ENCODE measurements at places on chromosomes 12 and 14. TPM values are rescaled to one million over a fixed set of nuclear protein-coding genes. Genes with fewer than 3 reads are reported as not detected.

- no peak overlapping the region for H3K4me3 ChIP-seq
- DNase-seq: no peak
- H3K27ac ChIP-seq: no peak overlapping the region
- H3K27me3 ChIP-seq: no peaks in the 10 kb centered on the region
- no peaks in the 10 kb centered on the region for H3K36me3 ChIP-seq
Observed at GRCh38 chr12:85206543-85206942, 73.5 kb upstream of the ALX1 start.

- no peaks in the 10 kb centered on the region for H3K27me3 ChIP-seq
- no peak overlapping the region for H3K27ac ChIP-seq
- no peaks in the 10 kb centered on the region for H3K36me3 ChIP-seq
Observed at GRCh38 chr12:67437011-67437410, 167.9 kb downstream of the CAND1 start.

DNA sequence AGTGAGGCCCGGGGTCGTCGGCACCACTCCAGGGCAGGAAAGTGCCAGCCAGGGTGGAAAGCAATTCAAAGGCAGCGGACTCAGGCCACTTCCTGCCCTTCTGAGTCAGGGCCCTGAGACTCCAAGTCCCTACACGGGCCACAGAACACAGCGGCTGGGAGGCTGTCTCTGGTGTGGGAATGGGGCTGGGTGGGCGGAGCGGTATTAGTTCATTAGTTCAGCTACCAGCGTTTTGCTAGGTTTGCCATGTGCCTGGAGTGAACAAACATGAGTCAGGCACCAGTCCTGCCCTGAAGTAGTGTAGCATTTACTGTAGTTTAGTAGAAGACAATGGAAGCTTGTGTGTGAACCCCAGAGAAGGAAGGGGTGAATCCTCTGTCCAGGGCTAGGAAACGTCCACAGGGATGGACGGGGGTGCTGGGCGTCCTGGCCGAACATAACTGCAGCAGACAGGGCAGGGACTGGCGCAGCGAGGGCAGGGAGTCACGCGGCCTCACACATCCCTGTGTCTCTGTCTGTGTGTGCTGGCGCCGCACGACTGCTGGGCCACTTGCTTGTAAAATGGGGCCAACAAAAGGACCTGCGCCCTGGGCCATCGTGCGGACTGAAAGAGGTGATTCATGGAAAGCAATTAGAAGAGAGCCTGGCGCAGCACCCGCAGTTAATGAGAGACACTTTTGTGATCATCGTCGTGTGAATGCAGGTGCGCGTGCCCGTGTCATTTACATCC lies 186.4 kb upstream of the PRMT8 start:
- H3K4me3 ChIP-seq: no peak overlapping the region
- H3K27ac ChIP-seq: no peak overlapping the region
- peaks cover 21% of the 10 kb centered on the region for H3K27me3 ChIP-seq
- no peak for DNase-seq
- peaks cover 11% of the 10 kb centered on the region for H3K4me1 ChIP-seq
- H3K36me3 ChIP-seq: no peaks in the 10 kb centered on the region

DNA sequence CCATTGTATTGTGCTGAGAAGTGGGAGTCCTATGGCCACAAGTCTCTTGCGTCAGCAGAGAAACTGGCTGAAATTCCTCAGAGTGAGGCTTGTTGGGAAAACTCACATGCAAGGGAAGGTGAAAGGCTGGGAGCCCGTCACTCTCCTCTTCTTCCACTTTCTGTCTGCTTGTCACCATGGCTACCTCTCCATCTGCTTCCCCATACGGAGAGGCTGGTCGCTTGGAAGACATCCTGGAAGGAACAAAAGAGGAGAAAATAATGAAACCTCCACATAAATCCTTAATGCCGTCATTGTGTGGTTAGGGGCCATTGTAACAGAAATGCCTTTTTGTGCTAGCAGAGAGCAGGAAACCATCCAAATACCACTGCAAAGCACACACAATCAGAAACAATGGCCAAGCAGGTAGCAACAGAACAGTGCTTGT lies 53.7 kb downstream of the SOX5 start:
- no peaks in the 10 kb centered on the region for H3K27me3 ChIP-seq
- no peaks in the 10 kb centered on the region for H3K4me1 ChIP-seq
- DNase-seq: no peak

- no peak for DNase-seq
- peaks cover 42% of the 10 kb centered on the region for H3K27me3 ChIP-seq
- peaks cover 12% of the 10 kb centered on the region for H3K4me1 ChIP-seq
- H3K27ac ChIP-seq: no peak overlapping the region
- no peaks in the 10 kb centered on the region for H3K36me3 ChIP-seq
- H3K4me3 ChIP-seq: peak overlapping the region; percentile 46
Observed at GRCh38 chr12:8018666-8019581, 13.6 kb upstream of the FOXJ2 start.

GRCh38 chr14:98194821-98195220 lies 1077.2 kb downstream of the BCL11B start:
- no peaks in the 10 kb centered on the region for H3K36me3 ChIP-seq
- H3K27me3 ChIP-seq: no peaks in the 10 kb centered on the region
- H3K27ac ChIP-seq: no peak overlapping the region
- no peaks in the 10 kb centered on the region for H3K4me1 ChIP-seq
- DNase-seq: no peak
- H3K4me3 ChIP-seq: no peak overlapping the region

GLIPR1L2 gene
- total RNA-seq: 0.68 TPM

ARMH4 gene
- total RNA-seq: 2.1 TPM

GRCh38 chr12:102501773-102502172 lies 21.4 kb upstream of the IGF1 start:
- no peak for DNase-seq
- no peaks in the 10 kb centered on the region for H3K27me3 ChIP-seq
- no peak overlapping the region for H3K27ac ChIP-seq
- H3K4me1 ChIP-seq: no peaks in the 10 kb centered on the region
- H3K4me3 ChIP-seq: no peak overlapping the region

DNA sequence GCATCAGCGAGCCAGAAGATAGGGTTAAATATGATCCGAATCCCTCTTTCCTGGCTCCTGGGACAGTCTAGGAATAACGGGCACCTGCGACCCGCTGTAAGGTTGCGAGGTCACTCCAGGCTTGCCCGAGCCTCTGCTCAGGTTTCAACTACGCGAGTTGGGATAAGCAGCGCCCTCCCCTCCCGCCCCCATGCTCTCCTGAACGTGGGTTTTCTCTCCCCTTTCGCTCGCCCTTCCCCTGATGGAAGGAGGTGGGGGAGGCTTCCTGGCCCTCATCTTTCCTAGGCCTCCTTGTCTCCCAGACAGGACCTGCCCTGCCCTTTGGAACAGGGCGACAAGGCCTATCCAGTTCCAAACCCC lies 753 bp upstream of the ATP5MC2 start:
- H3K36me3 ChIP-seq: peaks cover 20% of the 10 kb centered on the region
- peak; percentile 62 for DNase-seq
- H3K4me3 ChIP-seq: peak overlapping the region; percentile 96

DNA sequence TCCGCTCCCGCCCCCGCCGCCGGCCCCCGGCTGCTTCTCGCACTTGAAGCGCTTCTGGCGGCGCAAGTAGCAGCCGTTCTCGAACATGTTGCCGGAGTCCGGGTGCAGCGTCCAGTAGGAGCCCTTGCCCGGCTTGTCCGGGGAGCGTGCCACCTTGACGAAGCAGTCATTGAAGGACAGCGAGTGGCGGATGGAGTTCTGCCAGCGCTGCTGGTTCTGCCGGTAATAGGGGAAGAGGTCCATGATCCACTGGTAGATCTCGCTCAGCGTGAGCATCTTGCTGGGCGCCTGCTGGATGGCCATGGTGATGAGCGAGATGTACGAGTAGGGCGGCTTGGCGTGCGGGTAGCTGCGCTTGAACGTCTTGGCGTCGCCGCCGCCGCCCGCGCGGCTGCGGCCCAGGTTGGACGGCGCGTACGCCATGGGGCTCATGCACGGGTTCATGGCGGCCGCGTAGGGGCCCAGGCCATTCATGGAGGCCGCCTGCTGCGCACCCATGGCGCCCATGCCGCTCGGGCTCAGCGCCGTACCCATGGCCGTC lies 3.0 kb downstream of the FOXA1 start:
- H3K4me1 ChIP-seq: peaks cover 19% of the 10 kb centered on the region
- H3K36me3 ChIP-seq: no peaks in the 10 kb centered on the region
- no peak for DNase-seq
- peaks cover 92% of the 10 kb centered on the region for H3K27me3 ChIP-seq
- peak overlapping the region; percentile 60 for H3K4me3 ChIP-seq
- peak overlapping the region; percentile 82 for H3K27ac ChIP-seq

All from lower lobe of right lung (tissue), 2 donors.